ENCODE measurements at places on chromosomes 2 and 18.

GRCh38 chr2:36433311-36434217 lies 78.0 kb downstream of the CRIM1 start:
- peak; percentile 92 for DNase-seq

- peak; percentile 89 for DNase-seq
Measured at GRCh38 chr2:240986787-240987411, 11.5 kb upstream of the SNED1 start.

- DNase-seq = peak; percentile 2
Measured at GRCh38 chr2:88575051-88575450, 52.2 kb downstream of the EIF2AK3 start.

GRCh38 chr2:6995391-6996097 lies 78.3 kb downstream of the RNF144A start:
- DNase-seq = no peak

DNA sequence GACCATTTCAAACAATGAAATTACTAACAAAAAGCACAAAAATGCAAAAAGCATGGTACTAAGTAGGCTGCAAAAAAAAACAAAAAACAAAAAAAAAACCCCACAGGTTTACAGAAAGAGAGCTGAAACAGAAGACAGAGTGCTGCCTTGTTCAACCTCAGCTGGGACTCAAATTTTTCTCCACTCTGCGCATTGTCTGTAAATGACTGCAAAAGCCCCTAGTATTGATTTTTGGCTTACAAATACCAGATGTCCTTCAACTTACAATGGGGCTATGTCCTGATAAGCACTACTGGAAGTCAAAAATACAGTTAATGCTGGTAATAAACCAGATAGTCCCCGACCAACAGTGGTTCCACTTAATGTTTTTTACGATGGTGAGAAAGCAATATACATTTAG lies 42.2 kb downstream of the UBE2E3 start:
- DNase-seq = no peak

DNA sequence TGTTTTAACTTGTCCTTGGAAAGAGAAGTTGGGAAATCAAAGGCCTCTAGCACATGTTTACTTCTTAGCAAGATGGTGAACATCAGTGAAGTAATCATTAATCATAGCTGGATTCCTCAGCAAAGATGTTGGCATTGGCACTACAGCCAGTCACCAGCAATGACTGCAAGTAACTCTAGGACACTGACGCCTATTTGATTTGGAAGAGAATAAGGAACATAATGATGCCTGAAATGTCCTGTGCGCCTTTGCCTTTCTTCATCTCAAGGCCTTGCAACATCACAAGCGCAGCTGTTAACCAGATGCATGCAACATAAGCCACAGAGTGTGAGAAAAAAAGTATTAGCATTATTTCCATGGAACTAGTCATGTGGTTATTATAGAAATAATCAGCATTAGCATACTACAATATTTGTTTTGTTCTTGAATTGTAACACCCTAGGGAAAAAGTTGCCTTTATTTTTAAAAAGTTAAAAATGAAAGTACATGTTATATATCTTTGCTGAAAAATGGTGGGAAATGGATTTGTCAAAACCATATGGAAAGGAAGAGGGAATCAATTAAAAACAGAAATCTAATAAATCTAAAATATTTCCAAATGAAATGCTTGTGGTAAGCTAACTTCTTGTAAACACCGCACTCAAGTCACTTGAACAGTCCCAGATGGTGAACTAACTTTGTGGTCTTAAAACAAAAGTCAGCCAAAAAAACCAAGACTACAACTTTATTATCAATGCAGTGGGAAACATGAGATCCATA lies 55.6 kb downstream of the THADA start:
- peak; percentile 93 for DNase-seq

DNA sequence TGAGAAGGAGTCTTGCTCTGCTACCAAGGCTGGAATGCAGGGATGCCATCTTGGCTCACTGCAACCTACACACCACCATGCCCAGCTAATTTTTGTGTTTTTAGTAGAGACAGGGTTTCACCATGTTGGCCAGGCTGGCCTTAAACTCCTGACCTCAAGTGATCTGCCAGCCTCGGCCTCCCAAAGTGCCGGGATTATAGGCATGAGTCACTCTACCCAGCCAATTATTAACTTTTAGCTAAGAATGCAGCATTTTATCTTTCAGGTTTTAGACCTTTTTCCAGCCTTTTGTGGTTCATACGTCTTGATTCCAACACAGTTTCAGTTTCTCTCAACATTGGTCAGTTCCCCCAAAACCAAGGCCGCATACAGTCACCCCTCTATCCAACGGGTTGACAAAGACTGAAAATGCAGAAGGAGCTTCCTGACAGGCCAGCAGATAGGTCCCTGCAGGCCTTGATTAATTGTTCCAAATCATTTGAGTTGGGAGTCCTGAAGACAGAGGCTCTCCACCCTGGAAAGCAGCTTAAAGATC lies 262.2 kb upstream of the KLHL29 start:
- no peak for DNase-seq

DNA sequence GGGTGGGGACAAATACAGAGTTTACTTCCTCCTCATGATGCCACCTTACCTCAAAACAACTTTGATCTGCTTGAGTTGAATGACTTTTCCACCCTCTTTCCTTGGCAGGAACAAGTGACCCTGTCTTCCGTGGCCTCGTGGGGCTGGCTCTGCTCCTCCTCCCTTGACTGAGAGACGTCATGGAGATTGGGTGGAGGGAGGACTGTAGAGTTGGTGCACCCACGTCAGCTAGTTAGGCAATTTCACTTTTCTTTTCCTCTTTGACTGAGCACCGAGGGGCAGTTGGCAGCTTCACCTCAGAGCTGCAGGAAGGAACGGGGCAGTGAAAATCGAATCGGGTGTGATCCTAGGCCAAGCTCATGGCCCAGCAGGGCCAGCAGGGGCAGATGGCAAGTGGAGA lies at the start of gene SP140:
SP140 (plus strand) TSS at position 251 of the 400 bp plus-strand sequence; CDS start at position 360, 109 bp downstream.
- no peak for DNase-seq

DNA sequence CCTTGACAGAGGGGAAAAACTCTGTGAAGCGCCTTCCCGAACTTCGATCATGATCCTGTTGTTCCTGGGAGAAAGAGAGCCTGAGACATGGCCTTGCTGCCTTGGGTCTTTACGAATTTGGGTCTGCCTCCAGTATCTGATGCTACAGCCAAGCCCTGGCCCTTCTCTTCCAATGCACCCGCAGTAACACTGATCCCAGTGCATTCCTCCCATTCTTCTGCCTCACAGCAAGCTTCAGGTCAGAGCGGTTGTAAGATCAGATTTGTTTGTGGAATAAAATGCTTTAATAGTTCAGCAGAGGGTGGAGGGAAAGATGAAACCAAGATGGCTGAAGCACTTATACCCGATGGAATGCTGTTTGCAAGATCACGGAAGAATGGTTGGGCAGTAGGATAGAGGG lies 196.7 kb upstream of the SIX2 start:
- DNase-seq = no peak

- DNase-seq = no peak
Measured at GRCh38 chr2:138020432-138020831, 56.2 kb downstream of the HNMT start.

DNA sequence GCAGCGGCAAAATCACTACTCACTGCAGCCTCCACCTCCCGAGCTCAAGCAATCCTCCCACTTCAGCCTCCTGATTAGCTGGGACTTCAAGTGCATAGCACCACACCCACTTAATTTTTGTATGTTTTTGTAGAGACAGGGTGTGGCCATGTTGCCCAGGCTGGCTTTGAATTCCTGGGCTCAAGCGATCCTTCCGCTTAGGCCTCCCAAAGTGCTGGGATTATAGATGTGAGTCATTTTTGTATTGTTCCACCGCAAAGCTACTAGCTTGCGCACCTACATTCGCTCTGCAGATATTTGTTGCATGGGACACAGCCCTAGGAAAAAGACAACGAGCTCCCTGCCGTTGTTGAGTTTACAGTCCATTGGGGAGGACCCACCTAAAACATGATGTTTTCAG lies 173.5 kb upstream of the AGAP1 start:
- no peak for DNase-seq

DNA sequence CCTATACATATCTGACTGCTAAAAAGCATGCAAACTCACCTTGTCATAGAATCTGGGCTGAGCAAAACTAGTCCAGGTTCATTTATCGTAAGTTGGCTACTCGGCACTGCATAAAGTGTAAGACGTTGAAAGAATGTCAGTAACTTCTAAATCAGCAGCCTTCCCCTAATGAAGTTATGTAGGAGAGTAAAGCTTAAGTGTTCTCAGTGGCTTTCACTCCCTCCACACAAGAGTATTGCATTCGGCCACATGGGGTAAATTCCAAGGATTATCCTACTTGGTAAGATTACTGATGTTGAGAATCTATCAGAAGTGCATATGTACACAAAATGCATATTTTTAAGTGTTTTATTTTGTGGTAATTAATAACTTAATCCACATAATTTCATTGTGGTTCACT lies 130.1 kb downstream of the LCLAT1 start:
- DNase-seq = no peak

- DNase-seq = no peak
Measured at GRCh38 chr2:178859730-178860129, 52.5 kb upstream of the TTN start.

Measured in fibroblast of skin of right quadriceps (primary cell).